Left renal pelvis (tissue), 4 donors: ENCODE measurements at places on chromosomes 11 and 22. TPM values are rescaled to one million over a fixed set of nuclear protein-coding genes. Genes with fewer than 3 reads are reported as not detected.

Gene MYO7A
- 4.2 TPM for polyA plus RNA-seq

Gene TREH
- 1.5 TPM for polyA plus RNA-seq

Gene CBLIF
- polyA plus RNA-seq: not detected

Gene C11orf16
- 0.82 TPM for polyA plus RNA-seq

Gene LYVE1
- polyA plus RNA-seq: 147 TPM

Gene PRODH
- polyA plus RNA-seq: 24.0 TPM

Gene POTEH
- not detected for polyA plus RNA-seq

Gene RAB36
- 12.9 TPM for polyA plus RNA-seq

Gene MAJIN
- polyA plus RNA-seq: not detected

Gene PLA2G3
- polyA plus RNA-seq: 0.27 TPM

Gene FZD4
- 72.1 TPM for polyA plus RNA-seq

Gene C11orf91
- not detected for polyA plus RNA-seq

Gene AP1B1
- 48.6 TPM for polyA plus RNA-seq

Gene MUC5AC
- polyA plus RNA-seq: 0.18 TPM

Gene SERPIND1
- 3.7 TPM for polyA plus RNA-seq

Gene LIPT2
- 9.2 TPM for polyA plus RNA-seq

Gene NUP160
- 69.1 TPM for polyA plus RNA-seq

Gene TRIM51
- polyA plus RNA-seq: not detected

Gene ZNF215
- polyA plus RNA-seq: 3.4 TPM

Gene LGR4
- 159 TPM for polyA plus RNA-seq

Gene PYGM
- 11.9 TPM for polyA plus RNA-seq

Gene TEAD1
- 94.0 TPM for polyA plus RNA-seq

Gene OR2AG1
- polyA plus RNA-seq: not detected

Gene GRK2
- polyA plus RNA-seq: 47.9 TPM

Gene VWCE
- polyA plus RNA-seq: 4.1 TPM

Gene CTTN
- polyA plus RNA-seq: 226 TPM

Gene TTC36
- 0.91 TPM for polyA plus RNA-seq

Gene OR10D3
- polyA plus RNA-seq: not detected

Gene TESMIN
- polyA plus RNA-seq: 1.1 TPM

Gene EI24
- polyA plus RNA-seq: 90.9 TPM

Gene ZDHHC8
- polyA plus RNA-seq: 63.5 TPM

Gene CSNK1E
- polyA plus RNA-seq: 194 TPM

Gene TSPO
- 25.5 TPM for polyA plus RNA-seq

Gene POLR2F
- polyA plus RNA-seq: 47.9 TPM

Gene DCPS
- 16.3 TPM for polyA plus RNA-seq

Gene OR51G1
- polyA plus RNA-seq: not detected

Gene RASD2
- 2.2 TPM for polyA plus RNA-seq

Gene HEPHL1
- polyA plus RNA-seq: 0.21 TPM

Gene PNPLA3
- polyA plus RNA-seq: 1.7 TPM

Gene GAL3ST3
- polyA plus RNA-seq: 3.5 TPM

Gene ANO5
- 0.45 TPM for polyA plus RNA-seq

Gene PRG3
- polyA plus RNA-seq: 1.2 TPM

Gene SCN2B
- polyA plus RNA-seq: 4.2 TPM

Gene GSC2
- not detected for polyA plus RNA-seq

Gene SHISAL1
- polyA plus RNA-seq: 2.0 TPM

Gene APOA4
- polyA plus RNA-seq: not detected

Gene PLAAT5
- 0.50 TPM for polyA plus RNA-seq

Gene DDI1
- polyA plus RNA-seq: not detected

Gene UBQLN3
- polyA plus RNA-seq: not detected

Gene OR52E8
- not detected for polyA plus RNA-seq

Gene ZP1
- polyA plus RNA-seq: not detected

Gene DGAT2
- 4.1 TPM for polyA plus RNA-seq

Gene KRTAP5-10
- not detected for polyA plus RNA-seq

Gene TP53I11
- polyA plus RNA-seq: 59.1 TPM

Gene OR6X1
- polyA plus RNA-seq: not detected

Gene GLB1L2
- polyA plus RNA-seq: 19.8 TPM

Gene DGCR6
- 2.3 TPM for polyA plus RNA-seq

Gene UPK2
- 6.9 TPM for polyA plus RNA-seq
